Small intestine (tissue), 16 donors: ENCODE measurements at places on chromosomes 13 and 19.

GRCh38 chr13:110329258-110329657 is 22.2 kb downstream of the COL4A2 start:
- H3K27ac ChIP-seq, result peak overlapping the region; percentile 63
- H3K36me3 ChIP-seq, result no peaks in the 10 kb centered on the region
- DNase-seq, result no peak
- no peaks in the 10 kb centered on the region for H3K27me3 ChIP-seq

DNA sequence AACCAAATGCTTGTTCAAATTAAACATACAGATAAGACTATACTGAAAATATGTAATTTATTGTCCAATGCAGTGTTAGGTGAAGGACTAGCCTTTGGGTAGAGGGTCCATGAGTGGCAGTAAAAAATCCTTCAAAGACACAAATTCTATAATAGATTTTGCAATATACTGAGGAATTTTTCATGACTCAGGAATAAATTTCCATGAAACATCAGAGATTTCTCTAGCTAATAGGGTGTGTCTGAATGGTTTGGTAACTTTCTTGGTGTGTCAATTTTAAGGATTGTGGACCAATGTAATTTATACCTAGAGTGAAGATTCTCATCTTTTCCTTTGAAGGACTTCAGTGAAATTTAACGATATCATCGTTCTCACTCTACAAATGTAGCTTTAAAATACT is 546.7 kb downstream of the SLITRK5 start:
- no peaks in the 10 kb centered on the region for H3K36me3 ChIP-seq
- H3K4me3 ChIP-seq, result no peak overlapping the region
- no peaks in the 10 kb centered on the region for H3K4me1 ChIP-seq
- H3K27me3 ChIP-seq, result no peaks in the 10 kb centered on the region
- no peak for DNase-seq

- H3K4me1 ChIP-seq, result no peaks in the 10 kb centered on the region
- no peak overlapping the region for H3K4me3 ChIP-seq
- no peak for DNase-seq
- no peaks in the 10 kb centered on the region for H3K36me3 ChIP-seq
- H3K27ac ChIP-seq, result no peak overlapping the region
- H3K27me3 ChIP-seq, result no peaks in the 10 kb centered on the region
Measured at GRCh38 chr13:82436099-82436585, 1446.1 kb downstream of the SLITRK1 start.

DNA sequence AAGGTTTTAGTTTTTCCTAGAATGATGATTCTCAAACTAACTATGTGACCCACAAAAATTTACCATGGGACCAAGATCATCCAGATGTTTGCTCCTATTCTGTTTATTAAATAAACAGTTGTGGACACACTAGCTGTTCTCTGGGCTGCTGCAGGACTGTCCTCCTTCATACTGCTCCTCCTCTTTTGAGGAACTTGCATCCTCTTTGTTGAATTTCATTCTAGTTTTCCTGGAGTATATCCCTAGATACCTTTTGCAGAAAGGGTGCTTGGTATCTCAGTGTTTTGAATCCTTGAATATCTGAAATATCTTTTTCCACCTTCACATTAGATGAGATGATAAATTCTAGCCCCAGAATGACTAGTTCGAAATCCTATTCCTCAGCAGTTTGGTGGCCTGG is 24.1 kb downstream of the VASP start:
- H3K36me3 ChIP-seq, result peaks cover 7% of the 10 kb centered on the region
- no peak for DNase-seq
- peaks cover 9% of the 10 kb centered on the region for H3K27me3 ChIP-seq
- H3K4me3 ChIP-seq, result no peak overlapping the region

DNA sequence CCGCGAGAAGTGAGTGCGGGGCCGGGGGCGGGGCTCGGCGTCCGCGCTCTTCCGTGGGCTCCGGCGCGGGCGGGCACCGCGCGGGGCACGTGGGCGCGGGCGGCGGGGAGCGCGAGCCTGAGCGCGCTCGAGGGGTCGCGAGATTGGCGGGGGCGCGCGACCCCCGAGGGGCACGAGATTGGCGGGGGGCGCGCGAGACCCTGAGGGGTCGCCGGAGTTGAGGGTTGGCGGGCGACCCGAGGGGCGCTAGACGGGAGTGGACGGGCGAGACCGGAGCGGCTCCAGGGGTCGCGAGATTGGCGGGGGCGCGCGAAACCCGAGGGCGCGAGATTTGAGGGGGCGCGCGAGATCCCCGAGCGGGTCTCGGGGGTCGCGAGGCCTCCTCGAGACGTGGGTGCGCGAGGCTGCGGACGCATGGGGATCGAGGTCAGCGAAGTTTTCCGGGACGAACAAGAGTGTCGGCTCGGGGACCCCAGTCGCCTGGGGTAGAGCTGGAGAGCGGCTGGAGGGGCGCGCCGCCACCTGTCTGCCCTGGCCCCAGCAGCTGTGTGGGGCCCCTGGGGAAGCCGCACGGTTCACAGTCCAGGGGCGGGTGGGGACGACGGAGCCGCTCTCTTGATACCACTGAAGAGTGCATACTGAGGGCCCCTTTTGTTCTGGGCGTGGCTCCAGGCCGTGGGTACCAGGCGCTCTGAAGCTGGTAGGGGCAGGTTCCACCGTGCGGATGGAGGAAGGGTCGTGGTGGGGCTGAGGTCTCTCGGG is 682 bp downstream of the SSBP4 start:
- H3K4me1 ChIP-seq, result peaks cover 2% of the 10 kb centered on the region
- H3K27ac ChIP-seq, result peak overlapping the region; percentile 96
- H3K27me3 ChIP-seq, result no peaks in the 10 kb centered on the region
- peak; percentile 94 for DNase-seq
- peaks cover 35% of the 10 kb centered on the region for H3K36me3 ChIP-seq
- peak overlapping the region; percentile 81 for H3K4me3 ChIP-seq

DNA sequence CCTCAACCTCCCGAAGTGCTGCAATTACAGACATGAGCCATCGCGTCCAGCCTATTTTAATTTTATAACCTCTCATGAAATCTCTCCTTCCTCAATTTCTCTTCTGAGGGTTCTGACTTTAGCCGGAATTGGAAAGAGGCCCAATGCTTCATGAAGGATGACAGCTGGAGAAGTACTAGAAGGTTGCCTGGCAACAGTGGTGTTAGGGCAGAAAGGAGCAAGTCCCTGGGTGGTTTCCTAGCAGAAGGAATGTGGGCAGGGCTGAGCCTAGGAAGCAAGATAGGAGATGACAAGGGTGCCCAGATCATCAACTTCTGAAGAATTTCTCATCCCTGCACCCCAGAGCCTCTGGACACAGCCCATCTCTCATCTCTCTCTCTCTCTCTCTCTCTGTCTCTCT is 25.8 kb downstream of the CACNG6 start:
- H3K4me3 ChIP-seq, result no peak overlapping the region
- no peaks in the 10 kb centered on the region for H3K36me3 ChIP-seq

GRCh38 chr13:77449265-77449664 is 86.2 kb upstream of the SCEL start:
- H3K4me3 ChIP-seq, result no peak overlapping the region
- H3K4me1 ChIP-seq, result no peaks in the 10 kb centered on the region
- no peak for DNase-seq
- no peaks in the 10 kb centered on the region for H3K27me3 ChIP-seq
- H3K36me3 ChIP-seq, result no peaks in the 10 kb centered on the region

DNA sequence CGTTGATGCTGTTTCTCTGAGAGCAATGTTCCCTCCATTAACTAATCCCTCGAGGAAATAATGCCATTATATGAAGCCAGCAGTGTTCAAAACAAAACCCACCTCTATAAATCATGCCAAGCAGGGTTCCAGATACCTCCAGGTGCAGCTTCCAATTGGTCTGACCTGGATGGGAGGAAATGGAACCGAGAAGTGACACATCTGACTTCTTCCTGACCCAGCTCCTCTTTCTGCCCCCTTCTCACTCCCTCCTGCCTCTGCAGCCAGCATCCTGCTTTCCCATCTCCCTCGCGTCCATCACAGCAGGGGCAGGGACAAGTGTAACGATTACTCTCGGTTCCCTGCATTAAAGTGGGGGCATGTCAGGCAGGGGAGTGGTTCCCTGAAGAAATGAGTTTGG is 37.5 kb downstream of the HSPH1 start:
- no peaks in the 10 kb centered on the region for H3K36me3 ChIP-seq
- no peak overlapping the region for H3K27ac ChIP-seq
- no peak for DNase-seq
- H3K4me3 ChIP-seq, result no peak overlapping the region
- no peaks in the 10 kb centered on the region for H3K4me1 ChIP-seq

DNA sequence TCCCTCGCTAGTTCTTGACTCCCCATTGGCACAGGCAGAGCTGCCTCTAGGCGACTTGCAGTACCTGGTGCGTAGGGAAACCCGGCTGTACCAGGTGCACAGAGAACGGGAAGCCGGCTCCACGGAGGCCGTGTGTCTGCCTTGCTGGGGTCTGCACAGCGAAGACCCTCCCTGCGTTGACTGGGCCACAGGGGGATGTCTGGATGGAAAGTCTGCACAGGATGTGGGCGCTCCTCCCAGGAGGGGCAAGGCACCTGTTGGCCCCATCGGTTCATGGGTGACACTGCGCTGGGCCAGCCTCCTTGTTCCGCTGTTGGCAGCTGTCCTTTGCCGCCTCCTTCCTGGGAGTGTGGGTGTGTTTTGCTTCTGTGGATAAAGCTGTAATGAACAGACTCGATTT is 138.3 kb downstream of the TEX29 start:
- H3K4me3 ChIP-seq, result no peak overlapping the region
- H3K36me3 ChIP-seq, result no peaks in the 10 kb centered on the region
- H3K27me3 ChIP-seq, result no peaks in the 10 kb centered on the region
- no peaks in the 10 kb centered on the region for H3K4me1 ChIP-seq
- no peak overlapping the region for H3K27ac ChIP-seq

- H3K4me3 ChIP-seq, result no peak overlapping the region
- no peaks in the 10 kb centered on the region for H3K36me3 ChIP-seq
- DNase-seq, result no peak
- no peaks in the 10 kb centered on the region for H3K27me3 ChIP-seq
Measured at GRCh38 chr13:112194167-112194530, 127.2 kb downstream of the SOX1 start.
